ENCODE measurements at places on chromosomes 3 and 15.

DNA sequence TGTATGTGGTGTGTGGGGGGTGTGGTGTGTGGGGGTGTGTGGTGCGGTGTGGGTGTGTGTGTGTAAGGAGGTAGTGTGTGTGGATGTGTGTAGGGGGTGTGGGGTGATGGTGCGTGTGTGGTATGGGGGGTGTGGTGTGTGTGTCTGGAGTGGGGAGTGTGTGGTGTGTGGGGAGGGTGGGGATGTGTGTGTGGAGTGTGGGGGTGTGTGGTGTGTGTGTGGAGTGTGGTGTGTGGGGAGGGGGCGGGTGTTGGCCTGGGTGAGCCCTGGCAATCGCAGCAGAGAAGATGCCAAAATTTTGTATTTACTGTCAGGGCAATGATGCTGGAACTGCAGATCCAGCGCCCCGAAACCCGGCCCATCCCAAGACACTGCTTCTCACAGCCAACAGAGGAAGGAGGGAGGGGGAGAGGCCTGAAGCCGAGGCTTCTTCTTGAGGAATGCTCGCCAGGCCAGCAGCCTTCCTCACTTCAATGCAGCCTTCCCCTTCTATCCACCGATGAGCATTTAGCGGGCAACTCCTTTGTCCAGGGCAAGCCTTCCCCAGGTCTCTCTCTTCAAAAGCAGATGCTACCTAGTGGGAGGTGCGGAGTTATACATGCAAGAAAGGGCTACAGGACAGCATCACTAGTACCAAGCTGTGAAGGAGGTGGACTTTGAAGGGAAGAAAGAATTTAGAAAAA, 11.9 kb upstream of the SRP14 start:
- H3K27ac ChIP-seq = no peak overlapping the region
- H3K36me3 ChIP-seq = no peaks in the 10 kb centered on the region
- H3K27me3 ChIP-seq = no peaks in the 10 kb centered on the region
- no peak for DNase-seq
- H3K4me1 ChIP-seq = no peaks in the 10 kb centered on the region

- H3K27me3 ChIP-seq = no peaks in the 10 kb centered on the region
- no peaks in the 10 kb centered on the region for H3K4me1 ChIP-seq
- H3K36me3 ChIP-seq = no peaks in the 10 kb centered on the region
- no peak for DNase-seq
Observed at GRCh38 chr15:38242055-38242454, 10.6 kb upstream of the SPRED1 start.

DNA sequence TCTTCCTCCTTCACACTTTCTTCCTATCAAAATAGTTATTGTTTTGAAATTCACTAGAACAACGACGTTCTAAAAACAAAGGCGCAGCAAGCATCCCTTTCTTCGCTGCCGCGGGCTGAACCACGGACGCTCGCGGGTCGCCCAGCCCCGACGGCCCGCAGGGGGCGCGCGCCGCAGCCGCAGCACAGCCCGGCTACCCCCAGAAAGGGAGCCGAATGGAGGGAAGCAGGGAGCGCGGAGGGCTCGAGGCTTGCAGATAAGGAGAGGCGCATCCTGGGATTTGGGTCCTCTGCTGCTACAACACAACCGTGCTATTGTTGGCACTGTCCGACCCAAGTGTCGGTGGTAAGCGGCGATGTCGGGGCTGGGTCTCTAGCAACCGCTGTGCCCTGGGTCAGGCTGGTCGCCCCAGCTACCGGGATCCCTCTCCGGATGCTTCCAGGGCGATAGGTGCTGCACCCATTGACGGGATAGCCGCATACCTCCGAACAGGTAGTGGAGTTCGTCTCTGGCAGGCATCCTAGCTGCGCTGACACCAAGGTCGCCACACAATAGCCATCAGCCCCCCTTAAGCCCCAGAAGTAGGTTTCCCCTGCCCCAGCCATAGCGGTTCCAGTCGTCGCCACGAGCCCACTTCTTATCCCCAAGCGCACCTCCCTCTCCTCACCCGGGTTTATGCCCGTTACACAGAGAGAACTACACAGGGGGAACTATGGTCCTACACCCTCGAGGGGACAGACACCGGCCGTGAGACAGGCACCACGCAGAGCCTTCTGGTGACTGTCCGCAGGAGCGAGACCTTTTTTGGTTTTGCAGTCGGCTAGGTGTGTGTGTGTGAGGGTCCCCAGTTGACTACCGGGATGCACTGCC, 6.0 kb downstream of the ONECUT1 start:
- H3K4me3 ChIP-seq = peak overlapping the region; percentile 40
- H3K27ac ChIP-seq = no peak overlapping the region
- H3K36me3 ChIP-seq = no peaks in the 10 kb centered on the region

GRCh38 chr3:194867270-194867983, 181.7 kb downstream of the FAM43A start:
- no peak overlapping the region for H3K4me3 ChIP-seq
- DNase-seq = no peak
- peaks cover 10% of the 10 kb centered on the region for H3K4me1 ChIP-seq
- H3K27me3 ChIP-seq = no peaks in the 10 kb centered on the region

DNA sequence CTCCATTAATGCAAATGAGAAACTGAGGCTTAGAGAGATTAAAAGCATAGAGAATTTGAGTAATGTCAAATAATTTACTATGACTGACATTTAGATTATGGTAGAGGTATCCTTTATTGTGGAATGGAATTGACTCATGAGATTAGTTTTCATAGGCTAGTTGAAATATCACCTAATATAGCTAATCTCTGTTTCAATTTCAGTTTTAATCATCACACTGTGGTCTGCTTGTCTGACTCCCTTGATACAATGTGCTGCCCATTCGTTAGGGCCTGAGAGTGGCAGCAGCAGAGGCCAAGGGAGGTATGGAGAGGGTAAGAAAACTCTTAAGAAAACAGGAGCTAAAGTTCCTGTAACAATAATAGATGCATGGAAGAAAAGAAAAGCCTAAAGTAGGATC, 13.2 kb upstream of the ZBTB20 start:
- no peaks in the 10 kb centered on the region for H3K36me3 ChIP-seq
- no peak for DNase-seq
- no peaks in the 10 kb centered on the region for H3K27me3 ChIP-seq
- H3K4me1 ChIP-seq = no peaks in the 10 kb centered on the region
- no peak overlapping the region for H3K4me3 ChIP-seq
- H3K27ac ChIP-seq = no peak overlapping the region

GRCh38 chr15:100588638-100589242, 13.2 kb downstream of the LINS1 start:
- no peak overlapping the region for H3K27ac ChIP-seq
- no peaks in the 10 kb centered on the region for H3K36me3 ChIP-seq
- DNase-seq = no peak

All from breast epithelium (tissue), 4 donors.